Activated CD8-positive, alpha-beta memory T cell treated with anti-CD3 and anti-CD28 coated beads, Interleukin-2, amount 10 ng/mL, durations not matched to agents 7 days and 5 days (primary cell): ENCODE measurements at places on chromosomes 5 and 9.

GRCh38 chr5:133466556-133467334, 145.6 kb downstream of the FSTL4 start:
- no peak overlapping the region for H3K27ac ChIP-seq
- H3K27me3 ChIP-seq = peaks cover 6% of the 10 kb centered on the region
- no peak for DNase-seq

GRCh38 chr9:101315112-101315450, 69.7 kb downstream of the BAAT start:
- DNase-seq = no peak
- no peaks in the 10 kb centered on the region for H3K4me1 ChIP-seq
- H3K27me3 ChIP-seq = peaks cover 12% of the 10 kb centered on the region
- no peak overlapping the region for H3K27ac ChIP-seq

DNA sequence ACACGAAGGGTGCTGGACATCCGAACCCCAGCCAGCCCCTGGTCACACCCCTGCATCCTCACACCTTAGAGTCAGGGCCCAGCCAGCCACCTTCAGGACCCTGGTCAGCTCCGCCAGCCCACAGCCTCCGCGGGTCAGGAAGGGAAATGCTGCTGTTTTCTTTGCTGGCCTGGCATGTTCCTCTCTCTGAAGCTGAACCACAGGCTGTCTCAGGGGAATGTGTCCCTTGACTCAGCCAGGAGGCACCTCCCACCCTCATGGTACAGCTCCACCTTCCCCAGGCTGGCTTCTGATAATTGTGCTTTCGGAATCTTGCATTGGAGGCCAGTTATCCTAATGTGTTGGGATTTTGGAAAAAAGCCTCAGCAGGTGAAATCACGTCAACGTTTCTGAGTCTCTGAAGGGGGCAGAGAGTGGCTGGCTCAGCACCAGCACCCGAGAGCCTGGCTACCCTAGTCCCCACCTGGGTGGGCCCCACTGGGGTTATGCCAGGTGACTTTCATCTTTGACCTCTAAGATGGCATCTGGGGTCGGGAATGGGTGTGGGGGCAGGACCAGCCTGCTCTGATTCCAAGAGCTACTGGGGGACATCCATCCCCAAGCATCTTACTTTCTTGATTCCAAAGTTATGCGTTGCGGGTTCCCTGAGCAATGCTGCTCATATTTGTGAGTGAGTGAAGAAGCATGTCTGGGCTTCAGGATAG, 9.8 kb upstream of the OLFM1 start:
- H3K4me3 ChIP-seq = no peak overlapping the region
- H3K36me3 ChIP-seq = no peaks in the 10 kb centered on the region
- no peak overlapping the region for H3K27ac ChIP-seq
- H3K4me1 ChIP-seq = no peaks in the 10 kb centered on the region
- no peak for DNase-seq

DNA sequence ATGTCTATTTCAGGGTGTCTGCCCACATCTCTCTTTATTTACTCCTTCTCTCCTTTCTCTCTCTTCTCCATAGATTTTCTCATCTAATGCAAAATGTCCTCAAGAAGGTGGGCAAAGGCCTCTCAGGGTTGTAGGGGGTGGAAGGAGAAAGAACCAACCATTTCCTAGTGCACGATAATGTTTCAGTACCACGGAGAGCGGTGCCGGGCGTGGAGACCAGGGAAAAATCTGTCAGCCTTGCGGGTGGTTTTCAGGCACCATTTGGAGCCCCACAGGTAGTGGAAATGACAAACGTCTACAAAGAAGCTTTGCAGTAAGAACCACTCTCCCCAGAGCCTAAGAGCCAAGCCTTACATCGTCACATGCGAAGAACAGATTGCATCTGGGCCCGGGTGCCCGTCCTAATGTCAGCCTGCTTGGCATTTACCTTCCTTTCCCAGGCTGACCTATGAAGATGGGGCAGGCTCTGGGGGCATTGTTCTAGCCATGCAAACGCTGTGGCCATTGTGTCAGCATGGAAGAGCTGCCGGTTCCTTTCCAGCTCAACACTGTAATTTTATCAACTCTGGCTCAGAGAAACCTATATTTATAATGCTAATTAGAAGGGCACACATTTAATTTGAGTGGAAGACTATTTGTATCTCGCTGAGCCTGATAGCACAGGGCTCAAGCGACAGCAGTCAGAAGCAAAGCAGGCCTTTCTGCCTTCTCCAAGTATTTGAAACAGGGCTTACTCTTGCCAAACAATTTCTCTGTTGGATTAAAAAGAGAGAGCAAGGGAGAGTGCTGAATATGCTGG, 430.1 kb upstream of the WWC1 start:
- H3K36me3 ChIP-seq = peaks cover 1% of the 10 kb centered on the region
- no peak for DNase-seq
- no peaks in the 10 kb centered on the region for H3K27me3 ChIP-seq
- no peaks in the 10 kb centered on the region for H3K4me1 ChIP-seq
- no peak overlapping the region for H3K27ac ChIP-seq

DNA sequence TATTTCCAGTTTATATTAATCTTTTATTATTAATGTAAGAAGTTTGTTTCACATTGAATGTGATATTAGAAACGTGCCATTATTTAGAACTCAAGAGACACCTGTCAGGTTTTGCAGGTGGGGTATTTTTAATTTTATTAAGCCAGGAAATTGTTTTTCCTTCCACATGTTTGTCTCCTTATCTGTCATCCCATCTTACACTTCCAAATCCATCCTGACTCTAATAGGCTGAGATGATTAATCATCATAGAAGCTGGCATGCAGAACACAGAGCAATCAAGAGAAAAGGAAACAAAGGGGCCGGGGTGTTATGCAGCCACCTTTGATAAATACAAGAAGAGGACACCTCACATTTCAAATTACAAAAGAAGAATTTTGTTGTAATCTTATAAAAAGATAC, 506.5 kb downstream of the ISL1 start:
- DNase-seq = no peak
- no peak overlapping the region for H3K27ac ChIP-seq
- H3K4me1 ChIP-seq = no peaks in the 10 kb centered on the region
- no peak overlapping the region for H3K4me3 ChIP-seq
- H3K27me3 ChIP-seq = no peaks in the 10 kb centered on the region
